ENCODE measurements at places on chromosomes 2 and 18.
A peak's percentile ranks its signal among the peaks of the same experiment; 100 is the strongest.

- no peak for DNase-seq
Observed at GRCh38 chr18:9856092-9856491, 29.7 kb upstream of the TXNDC2 start.

- DNase-seq = no peak
Observed at GRCh38 chr2:46001741-46002506, 295.3 kb upstream of the EPAS1 start.

GRCh38 chr2:223865124-223865523 is 27.7 kb upstream of the AP1S3 start:
- no peak for DNase-seq

- DNase-seq = no peak
Observed at GRCh38 chr18:39037925-39038324, 1472.3 kb upstream of the CELF4 start.

GRCh38 chr18:3453540-3454364 is 3.8 kb downstream of the TGIF1 start:
- DNase-seq = peak; percentile 78

- no peak for DNase-seq
Observed at GRCh38 chr2:16336491-16336890, 329.1 kb downstream of the CYRIA start.

GRCh38 chr2:219957820-219958219 is 330.4 kb downstream of the SLC4A3 start:
- no peak for DNase-seq

DNA sequence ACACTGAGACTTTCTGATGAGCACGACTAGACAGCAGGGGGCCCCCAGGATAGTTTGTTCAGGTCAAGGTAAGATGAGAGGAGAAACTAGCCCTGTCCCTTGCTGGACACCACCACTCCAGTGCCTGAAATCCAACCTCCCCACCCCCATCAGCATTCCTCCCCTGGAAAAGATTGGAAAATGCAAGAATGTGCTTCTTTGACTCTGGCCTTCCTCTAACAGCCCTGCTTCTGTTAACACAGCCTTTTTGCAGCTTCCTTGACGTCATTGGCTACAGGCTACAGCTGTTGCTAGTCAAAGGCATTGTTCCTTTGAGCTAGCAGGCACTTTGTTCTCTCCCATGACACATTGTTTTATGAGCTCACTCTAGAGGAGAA is 20.1 kb upstream of the LTBP1 start:
- DNase-seq = no peak

Data from A172 (cell line).